ENCODE measurements at places on chromosomes 13 and 19. TPM values are rescaled to one million over a fixed set of nuclear protein-coding genes. Genes with fewer than 3 reads are reported as not detected.

The GNA15 gene
- 1.5 TPM for polyA plus RNA-seq

The KBTBD7 gene
- polyA plus RNA-seq: 8.9 TPM

The ZNF837 gene
- not detected for polyA plus RNA-seq

The ZNF773 gene
- 6.4 TPM for polyA plus RNA-seq

The GPC5 gene
- not detected for polyA plus RNA-seq

The LCP1 gene
- 10.9 TPM for polyA plus RNA-seq

The ATP4B gene
- not detected for polyA plus RNA-seq

The TTC9B gene
- polyA plus RNA-seq: 0.17 TPM

The TINCR gene
- polyA plus RNA-seq: 0.83 TPM

The LIG4 gene
- polyA plus RNA-seq: 11.2 TPM

The ZNF415 gene
- 11.6 TPM for polyA plus RNA-seq

The CAPS gene
- 9.3 TPM for polyA plus RNA-seq

The NCCRP1 gene
- not detected for polyA plus RNA-seq

The ZNF534 gene
- not detected for polyA plus RNA-seq

The KLF5 gene
- 34.8 TPM for polyA plus RNA-seq

The LYL1 gene
- 9.0 TPM for polyA plus RNA-seq

The ZNF586 gene
- 11.7 TPM for polyA plus RNA-seq

The EML2 gene
- 24.8 TPM for polyA plus RNA-seq

The GPR4 gene
- polyA plus RNA-seq: 2.3 TPM

The CBY2 gene
- polyA plus RNA-seq: not detected

The LRRC8E gene
- 0.12 TPM for polyA plus RNA-seq

The KCNJ14 gene
- polyA plus RNA-seq: 1.2 TPM

The SIGLEC8 gene
- polyA plus RNA-seq: not detected

The ENOX1 gene
- 8.0 TPM for polyA plus RNA-seq

The CEACAM7 gene
- not detected for polyA plus RNA-seq

The BEST2 gene
- not detected for polyA plus RNA-seq

The PDE4C gene
- 2.0 TPM for polyA plus RNA-seq

The FCER2 gene
- 0.49 TPM for polyA plus RNA-seq

The KIR2DL4 gene
- not detected for polyA plus RNA-seq

The MCF2L gene
- polyA plus RNA-seq: 13.7 TPM

The SWSAP1 gene
- polyA plus RNA-seq: not detected

The KIR3DL1 gene
- not detected for polyA plus RNA-seq

The S1PR5 gene
- polyA plus RNA-seq: 1.8 TPM

Measured in muscle of arm (tissue), 14 donors.